ENCODE measurements at places on chromosomes 13 and 19.

DNA sequence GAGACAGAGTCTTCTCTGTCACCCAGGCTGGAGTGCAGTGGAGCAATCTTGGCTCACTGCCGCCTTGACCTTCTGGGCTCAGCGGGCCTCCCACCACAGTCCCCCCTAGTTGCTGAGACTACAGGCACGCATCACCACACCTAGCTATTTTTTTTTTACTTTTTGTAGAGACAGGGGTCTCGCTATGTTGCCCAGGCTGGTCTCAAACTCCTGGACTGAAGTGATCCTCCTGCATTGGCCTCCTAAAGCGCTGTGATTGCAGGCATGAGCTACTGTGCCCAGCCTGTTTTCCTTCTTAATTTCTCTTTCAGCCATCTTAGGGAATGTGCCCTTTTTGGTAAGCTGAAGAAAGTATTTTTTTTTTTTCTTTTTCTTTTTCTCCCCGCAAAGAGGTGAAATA is 42.6 kb upstream of the RNF113B start:
- DNase-seq: no peak

GRCh38 chr19:50721441-50722137 is 1.6 kb upstream of the CLEC11A start:
- no peak for DNase-seq

GRCh38 chr13:80604098-80604497 is 263.2 kb upstream of the SPRY2 start:
- no peak for DNase-seq

GRCh38 chr19:3538965-3539755 is at the start of gene TEKTIP1:
TEKTIP1 (plus strand) TSS chr19:3539174; CDS start chr19:3539178, 4 bp downstream.
- DNase-seq: no peak

DNA sequence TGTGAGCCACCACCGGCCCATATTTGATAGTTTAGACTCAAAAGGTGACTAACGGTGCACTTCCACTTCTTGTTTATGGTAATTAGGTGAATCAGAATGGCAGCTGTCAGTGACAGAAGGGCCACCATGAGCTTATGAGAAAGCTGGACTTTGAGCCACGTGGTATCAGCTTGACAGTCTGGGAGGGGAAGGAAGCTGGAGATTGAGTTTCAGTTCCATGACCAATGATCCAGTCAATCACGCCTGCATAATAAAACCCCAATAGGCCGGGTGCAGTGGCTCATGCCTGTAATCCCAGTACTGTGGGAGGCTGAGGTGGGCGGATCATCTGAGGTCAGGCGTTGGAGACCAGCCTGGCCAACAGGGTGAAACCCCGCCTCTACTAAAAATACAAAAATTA is 8.2 kb downstream of the EID2B start:
- no peak for DNase-seq

- no peak for DNase-seq
These were observed 57.3 kb downstream of the MBD3L2B start for GRCh38 chr19:6963937-6964336.

DNA sequence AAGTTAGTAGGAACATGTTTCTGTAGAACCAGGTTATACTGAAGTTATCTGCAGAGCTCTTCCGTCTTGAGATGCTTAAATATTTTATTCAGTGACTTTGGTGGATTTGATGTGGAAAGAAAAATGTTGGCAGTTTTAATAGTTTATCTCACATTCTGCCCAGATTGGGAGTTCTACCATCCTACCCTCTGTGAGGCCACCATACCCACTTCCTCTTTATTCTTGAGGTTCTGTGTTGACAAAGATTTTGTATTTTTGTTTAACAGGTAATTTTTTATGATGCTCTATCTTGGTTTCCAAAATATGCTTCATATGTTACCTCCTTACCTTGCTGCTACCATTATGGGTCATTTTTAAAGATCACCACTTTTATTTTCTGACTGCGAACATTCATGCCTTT is 156.2 kb upstream of the ATXN8OS start:
- DNase-seq: no peak

- no peak for DNase-seq
These were observed 308.0 kb downstream of the OLFM4 start for GRCh38 chr13:53336441-53337160.

DNA sequence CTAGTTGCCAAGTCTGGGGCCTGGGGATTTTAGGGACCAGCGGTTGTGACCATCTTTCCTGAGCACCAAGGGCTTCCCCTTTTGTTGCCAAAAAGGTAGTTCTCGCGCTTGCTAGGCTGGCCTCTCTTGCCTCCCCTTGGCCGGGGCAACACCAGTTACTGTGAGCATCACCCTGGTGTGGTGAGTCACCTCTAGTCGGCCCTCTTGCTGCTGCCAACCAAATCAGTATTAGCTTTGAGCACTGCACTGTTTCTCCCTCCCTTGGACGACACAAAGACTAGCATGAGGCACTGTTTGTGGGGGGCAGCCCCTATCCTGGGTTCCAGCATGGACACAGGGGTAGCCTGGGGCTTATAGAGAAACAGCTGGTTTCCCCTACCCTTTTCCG is 6.9 kb downstream of the SYDE1 start:
- DNase-seq: no peak

DNA sequence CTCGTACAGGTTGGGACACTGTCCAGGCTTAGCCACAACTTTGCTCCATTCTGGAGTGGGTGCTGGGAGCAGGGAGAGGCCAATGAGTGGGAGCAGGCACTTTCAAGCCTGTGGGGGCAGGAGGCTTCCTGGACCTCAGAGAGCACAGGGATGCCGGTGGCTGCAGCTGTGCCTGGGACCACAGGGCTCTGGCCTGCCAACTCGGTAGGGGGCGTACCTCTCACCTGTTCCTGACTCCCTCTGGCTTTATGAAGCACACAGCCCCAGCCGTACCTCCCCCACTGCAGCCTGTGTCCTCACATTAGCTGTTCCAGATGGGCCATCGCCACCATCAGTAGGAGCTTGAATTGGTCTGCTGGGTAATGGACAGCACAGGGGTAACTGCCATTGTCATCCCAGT is 278.7 kb upstream of the KLHL1 start:
- no peak for DNase-seq

DNA sequence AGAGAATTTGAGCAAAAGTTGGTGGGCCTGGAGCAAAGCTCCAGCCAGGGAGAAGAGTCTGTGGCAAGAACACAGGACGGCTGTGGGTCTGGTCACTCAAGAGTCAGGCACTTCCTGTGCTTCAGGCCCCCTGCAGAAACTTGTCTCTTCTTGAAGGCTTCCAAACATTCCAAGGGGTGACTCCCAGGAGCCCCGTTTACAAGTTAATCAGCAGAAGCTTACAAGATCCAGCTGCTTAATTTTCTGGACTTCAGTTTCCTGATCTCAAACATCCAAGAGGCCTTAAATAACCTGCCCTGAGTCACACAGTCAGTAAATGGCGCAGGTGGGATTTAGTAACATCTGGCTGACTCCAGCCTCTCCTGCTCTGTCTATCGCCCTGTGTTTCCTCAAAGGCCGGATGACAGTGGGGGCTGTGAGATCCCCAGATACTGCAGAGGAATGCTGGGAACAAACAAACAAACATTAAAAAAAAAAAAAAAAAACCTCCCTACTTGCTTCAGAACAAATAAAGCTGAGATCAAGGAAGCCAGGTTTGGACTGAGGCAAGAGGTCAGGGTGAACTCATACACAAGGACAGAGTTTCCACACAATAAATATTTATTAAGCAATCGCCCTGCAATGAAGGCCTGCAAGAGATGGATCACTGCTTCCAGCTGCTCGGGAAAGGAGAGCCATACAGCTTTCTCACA is 175.4 kb upstream of the RFC3 start:
- DNase-seq: no peak

Data from HFF-Myc (cell line).